Naive thymus-derived CD8-positive, alpha-beta T cell (primary cell): ENCODE measurements at places on chromosomes 3 and 15.

GRCh38 chr15:76196269-76197231 is 114.7 kb downstream of the ETFA start:
- H3K27me3 ChIP-seq = peaks cover 3% of the 10 kb centered on the region
- no peaks in the 10 kb centered on the region for H3K36me3 ChIP-seq
- H3K4me1 ChIP-seq = peaks cover 9% of the 10 kb centered on the region
- H3K4me3 ChIP-seq = no peak overlapping the region

DNA sequence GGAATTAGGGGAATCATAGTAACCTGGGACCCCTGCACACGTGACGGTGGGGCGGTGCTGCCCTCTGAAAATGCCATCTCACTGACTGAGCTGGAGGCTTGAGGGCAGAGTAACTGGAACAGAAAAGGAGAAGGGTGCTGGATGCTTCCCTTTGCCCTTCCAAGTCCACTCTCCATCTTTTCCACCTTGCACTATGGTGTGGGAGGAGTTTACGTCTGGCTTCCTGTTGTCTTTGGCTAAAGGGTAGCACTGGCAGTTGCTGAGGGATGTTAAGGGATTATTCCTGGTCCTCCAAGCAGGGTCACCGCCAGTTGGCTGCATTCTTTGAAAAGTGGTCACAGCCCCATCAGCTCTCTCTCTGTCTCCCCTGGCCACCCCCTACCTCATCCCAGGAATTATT is 129.4 kb upstream of the SNTN start:
- no peaks in the 10 kb centered on the region for H3K4me1 ChIP-seq
- no peak overlapping the region for H3K27ac ChIP-seq
- no peak for DNase-seq
- no peaks in the 10 kb centered on the region for H3K36me3 ChIP-seq

DNA sequence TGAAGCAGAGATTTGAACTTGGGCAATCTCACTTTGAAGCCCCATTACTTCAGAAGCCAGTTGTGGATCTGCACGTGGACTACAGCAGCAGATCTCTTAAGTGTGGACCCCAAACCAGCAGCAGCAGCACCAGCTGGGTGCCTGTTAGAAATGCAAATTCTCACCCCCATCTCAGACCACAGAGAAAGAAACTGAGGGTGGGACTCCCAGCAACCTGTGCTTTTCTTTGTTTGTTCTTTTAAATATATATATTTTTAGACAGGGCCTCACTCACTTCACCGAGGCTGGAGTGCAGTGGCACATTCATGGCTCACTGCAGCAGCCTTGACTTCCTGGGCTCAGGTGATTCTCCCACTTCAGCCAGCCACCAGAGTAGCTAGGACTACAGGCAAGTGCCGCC is 53.2 kb downstream of the SLTM start:
- H3K4me1 ChIP-seq = no peaks in the 10 kb centered on the region
- peak overlapping the region; percentile 79 for H3K27ac ChIP-seq
- peaks cover 28% of the 10 kb centered on the region for H3K36me3 ChIP-seq
- no peak overlapping the region for H3K4me3 ChIP-seq
- H3K27me3 ChIP-seq = no peaks in the 10 kb centered on the region

GRCh38 chr15:67822537-67823313 is 2.6 kb upstream of the SKOR1 start:
- H3K4me1 ChIP-seq = peaks cover 25% of the 10 kb centered on the region
- H3K27ac ChIP-seq = no peak overlapping the region
- no peak for DNase-seq
- peaks cover 39% of the 10 kb centered on the region for H3K27me3 ChIP-seq

DNA sequence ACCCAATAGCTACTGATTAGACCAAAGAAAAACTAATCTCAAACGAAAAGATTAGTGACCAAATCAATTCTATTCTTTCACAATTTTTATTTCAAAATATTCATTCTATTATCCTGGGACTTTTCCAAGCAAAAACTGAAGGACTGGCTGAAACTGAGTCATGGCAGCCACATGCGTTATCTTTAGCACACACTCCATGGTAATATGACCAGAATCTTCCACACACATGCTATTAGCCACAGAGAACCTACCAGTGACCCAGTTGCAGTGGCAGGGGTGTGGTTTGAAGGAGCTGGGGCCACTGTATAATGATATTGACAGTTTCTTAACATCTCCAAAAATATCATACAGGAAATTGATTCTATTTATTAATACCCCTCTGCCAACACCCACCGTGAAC is 154.8 kb upstream of the ABI3BP start:
- DNase-seq = no peak
- H3K4me1 ChIP-seq = no peaks in the 10 kb centered on the region
- H3K27ac ChIP-seq = no peak overlapping the region
- H3K36me3 ChIP-seq = no peaks in the 10 kb centered on the region
- peaks cover 16% of the 10 kb centered on the region for H3K27me3 ChIP-seq

DNA sequence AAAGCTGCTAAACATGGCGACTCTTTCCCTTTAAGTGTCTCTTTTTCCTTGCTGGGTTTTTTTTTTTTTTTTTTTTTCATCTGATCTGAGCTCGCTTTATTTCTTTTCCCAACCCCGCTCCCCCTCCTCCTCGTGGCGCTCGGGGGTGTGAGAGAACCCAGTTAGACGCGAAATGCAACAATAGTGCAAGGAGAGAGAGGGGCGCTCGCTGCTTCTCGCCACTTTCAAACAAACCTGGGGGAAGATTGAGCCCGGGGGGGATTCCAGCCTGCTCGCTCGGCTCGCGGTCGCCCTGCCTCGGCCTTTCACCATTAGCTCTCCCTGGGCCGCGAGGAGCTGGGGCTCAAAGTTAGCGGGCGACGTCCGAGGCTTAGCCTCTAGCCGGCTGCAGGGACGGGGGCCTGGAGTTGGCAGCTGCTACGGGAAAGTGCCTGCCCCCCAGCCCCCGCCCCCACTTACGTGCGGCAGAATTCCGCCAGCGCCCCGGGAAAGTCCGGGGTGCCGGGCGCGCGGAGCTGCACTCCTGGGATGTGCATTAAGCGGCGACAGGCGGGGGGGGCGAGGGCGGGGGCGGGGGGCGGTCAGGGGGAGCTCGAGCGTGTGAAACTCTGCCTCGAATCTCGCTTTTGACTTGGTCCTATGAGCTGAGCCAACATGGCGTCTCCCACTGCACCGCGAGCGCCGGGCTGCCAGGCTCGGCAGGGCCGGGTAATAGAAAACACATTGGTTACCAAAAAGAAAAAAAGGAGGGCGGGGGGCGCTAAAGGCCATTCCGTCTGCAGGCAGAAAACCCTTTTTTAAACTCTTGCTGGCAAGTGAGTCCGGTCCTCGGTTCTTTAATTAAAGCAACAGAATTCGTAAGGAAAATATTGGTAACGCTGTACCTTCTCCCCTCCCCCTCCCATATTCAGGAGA is 10.4 kb downstream of the NR2F2 start:
- peaks cover 21% of the 10 kb centered on the region for H3K36me3 ChIP-seq
- no peak for DNase-seq
- no peak overlapping the region for H3K27ac ChIP-seq
- peaks cover 17% of the 10 kb centered on the region for H3K4me1 ChIP-seq

GRCh38 chr3:186241910-186242821 is 119.9 kb downstream of the DGKG start:
- no peaks in the 10 kb centered on the region for H3K4me1 ChIP-seq
- H3K27me3 ChIP-seq = peaks cover 21% of the 10 kb centered on the region
- H3K36me3 ChIP-seq = no peaks in the 10 kb centered on the region
- no peak overlapping the region for H3K27ac ChIP-seq

- DNase-seq = no peak
- H3K4me3 ChIP-seq = no peak overlapping the region
- peaks cover 4% of the 10 kb centered on the region for H3K27me3 ChIP-seq
- H3K4me1 ChIP-seq = no peaks in the 10 kb centered on the region
Measured at GRCh38 chr3:154050766-154051165, 70.4 kb upstream of the ARHGEF26 start.

DNA sequence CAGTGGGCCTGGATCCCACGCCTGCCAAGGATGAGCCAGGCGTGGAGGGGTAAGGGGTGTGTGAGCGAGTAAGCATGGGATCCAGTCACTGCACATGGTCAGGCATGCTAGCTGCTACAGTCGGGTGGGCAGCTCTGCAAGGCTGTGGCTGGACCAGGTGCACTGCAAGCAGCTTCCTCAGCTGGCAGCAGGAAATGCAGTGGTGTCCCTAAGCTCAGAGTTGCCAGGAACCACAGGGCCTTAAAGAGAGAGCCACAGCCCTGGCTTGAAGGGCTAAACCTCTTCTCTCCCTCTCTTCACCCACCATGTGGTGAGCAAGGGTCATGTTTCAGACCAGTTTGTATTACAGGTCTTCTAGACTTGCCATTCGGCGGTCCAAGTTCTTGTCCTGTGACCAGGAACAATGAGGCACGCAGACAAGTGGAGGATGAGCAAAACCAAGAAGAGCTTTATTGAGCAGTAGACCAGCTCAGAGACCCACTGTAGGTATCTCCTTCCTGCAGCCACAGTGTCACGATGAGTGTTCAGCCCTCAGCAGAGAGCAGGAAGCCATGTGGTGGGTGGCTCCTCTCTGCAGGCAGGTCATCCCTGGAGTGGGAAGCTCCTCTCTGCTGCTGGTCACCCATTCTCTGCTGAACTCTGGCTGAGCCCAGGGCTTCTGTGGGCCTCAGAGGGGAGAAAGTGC is 511.9 kb downstream of the PYDC2 start:
- H3K4me3 ChIP-seq = no peak overlapping the region
- H3K27ac ChIP-seq = no peak overlapping the region
- DNase-seq = no peak
- H3K27me3 ChIP-seq = no peaks in the 10 kb centered on the region
- H3K36me3 ChIP-seq = no peaks in the 10 kb centered on the region

GRCh38 chr3:4506559-4507023 is 13.4 kb downstream of the ITPR1 start:
- H3K27me3 ChIP-seq = no peaks in the 10 kb centered on the region
- H3K36me3 ChIP-seq = no peaks in the 10 kb centered on the region
- H3K27ac ChIP-seq = no peak overlapping the region
- DNase-seq = no peak
- peak overlapping the region; percentile 23 for H3K4me3 ChIP-seq

GRCh38 chr3:27681249-27681748 is 40.8 kb downstream of the EOMES start:
- peak; percentile 65 for DNase-seq
- H3K36me3 ChIP-seq = peaks cover 2% of the 10 kb centered on the region
- no peaks in the 10 kb centered on the region for H3K27me3 ChIP-seq
